NCI-H748 treated with DMSO at 0.1 percent for 48 hours (cell line): ENCODE measurements at places on chromosomes 5 and 9.

DNA sequence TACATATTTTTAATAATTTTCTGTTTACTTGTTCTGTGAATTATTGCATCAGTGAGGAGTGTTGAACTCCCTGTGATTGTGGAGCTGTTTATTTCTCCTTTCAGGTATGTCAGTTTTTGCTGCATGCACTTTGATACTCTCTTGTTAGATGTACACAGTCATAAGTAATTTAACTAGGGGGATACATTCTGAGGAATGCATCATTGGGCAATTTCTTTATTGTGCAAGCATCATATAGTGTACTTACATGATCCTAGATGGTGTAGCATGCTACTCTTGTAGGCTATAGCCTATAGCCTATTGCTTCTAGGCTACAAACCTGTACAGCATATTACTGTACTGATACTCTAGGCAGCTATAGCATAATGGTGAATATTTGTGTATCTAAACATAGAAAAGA lies 9.5 kb downstream of the DENND4C start:
- no peak for DNase-seq

DNA sequence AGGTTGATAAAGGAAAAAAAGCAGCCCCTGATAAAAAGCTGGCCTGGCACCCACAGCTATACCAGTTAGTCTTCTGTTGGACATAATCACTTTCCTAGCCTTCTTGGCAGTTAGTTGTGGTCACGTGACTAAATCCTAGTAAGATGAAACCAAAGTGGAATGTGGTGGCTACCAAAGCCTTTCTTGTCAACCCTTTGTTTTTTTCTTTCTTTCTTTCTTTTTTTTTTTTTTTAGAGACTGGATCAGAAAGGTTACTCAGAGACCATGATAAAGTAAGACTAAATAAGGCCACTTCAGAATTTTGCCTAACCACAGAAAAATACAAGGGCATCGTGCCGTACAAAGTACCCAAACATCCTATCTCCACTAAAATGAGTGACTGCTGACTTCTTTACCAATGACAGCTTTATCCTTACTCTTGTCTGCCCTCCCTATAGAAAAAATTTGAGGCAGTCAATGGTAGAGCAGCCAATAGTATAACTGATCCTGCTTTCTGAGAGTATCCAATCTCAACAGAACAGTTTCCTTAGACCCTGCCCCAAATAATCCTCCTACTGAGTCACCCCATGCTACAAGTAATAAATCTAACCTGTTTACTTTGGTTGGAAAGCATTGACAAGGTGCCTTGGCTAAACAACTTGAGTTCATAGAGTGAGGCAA lies 14.2 kb upstream of the KIF27 start:
- no peak for DNase-seq

- no peak for DNase-seq
Observed at GRCh38 chr5:107285772-107286171, 385.0 kb downstream of the EFNA5 start.

DNA sequence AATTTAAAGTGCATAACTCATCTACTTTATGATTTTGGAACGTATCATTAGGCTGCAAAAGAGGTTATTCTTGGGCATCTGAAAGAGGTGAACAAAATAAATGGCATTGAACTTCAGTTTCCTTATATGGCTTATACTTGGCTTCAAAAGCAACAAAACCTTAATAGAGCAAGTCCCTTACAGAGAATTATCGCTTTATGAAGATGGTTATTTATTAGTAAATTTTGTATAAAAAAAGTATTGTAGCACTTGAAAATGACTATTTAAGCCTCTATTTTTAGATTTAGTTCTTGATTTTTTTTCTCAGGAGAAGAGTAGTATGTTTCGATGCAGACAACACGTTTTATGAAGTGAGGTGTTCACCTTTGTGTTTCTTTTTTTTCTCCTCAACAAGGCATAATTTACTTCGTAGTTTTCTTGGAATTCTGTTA lies 2.0 kb downstream of the ERBIN start:
- no peak for DNase-seq

GRCh38 chr9:120456218-120456617 lies 123.7 kb downstream of the CDK5RAP2 start:
- DNase-seq, result no peak

- DNase-seq, result no peak
Observed at GRCh38 chr9:642014-642413, 199.5 kb upstream of the DMRT1 start.

DNA sequence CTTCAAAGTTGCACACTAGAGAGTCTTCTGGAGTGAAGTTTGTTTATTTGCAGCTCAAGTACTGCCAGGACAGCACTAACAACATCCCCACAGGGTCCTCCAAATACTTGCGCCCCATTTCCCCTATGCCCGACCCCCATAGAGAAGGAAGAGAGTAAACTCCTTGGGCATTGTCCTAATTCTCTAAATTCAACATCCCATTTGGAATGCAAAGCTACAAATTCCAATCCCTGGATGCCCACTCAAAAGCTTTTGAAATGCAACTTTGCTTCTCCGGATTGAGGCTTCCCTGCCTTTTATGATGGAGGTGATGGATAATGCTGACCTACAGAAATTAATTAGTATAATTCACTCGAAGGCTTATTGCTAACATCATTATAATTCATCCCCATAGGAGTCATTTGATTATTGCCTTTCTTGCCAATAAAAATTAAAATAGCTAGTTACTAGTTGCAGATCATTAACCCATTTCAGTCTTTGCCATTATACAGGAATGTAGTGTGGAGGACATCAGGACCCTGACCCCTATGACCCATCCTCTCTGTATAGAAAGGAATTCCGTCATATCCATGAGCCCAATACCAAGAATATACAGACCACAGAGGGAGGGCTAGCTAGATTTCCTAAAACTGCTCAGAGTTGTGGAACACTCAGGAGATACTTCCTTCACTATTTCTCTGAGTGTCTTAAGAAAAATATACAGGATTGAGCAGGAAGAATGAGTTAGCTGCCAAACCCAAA lies 277.6 kb downstream of the ZNF608 start:
- DNase-seq, result no peak

GRCh38 chr5:125269926-125270325 lies 523.5 kb upstream of the ZNF608 start:
- DNase-seq, result peak; percentile 60

DNA sequence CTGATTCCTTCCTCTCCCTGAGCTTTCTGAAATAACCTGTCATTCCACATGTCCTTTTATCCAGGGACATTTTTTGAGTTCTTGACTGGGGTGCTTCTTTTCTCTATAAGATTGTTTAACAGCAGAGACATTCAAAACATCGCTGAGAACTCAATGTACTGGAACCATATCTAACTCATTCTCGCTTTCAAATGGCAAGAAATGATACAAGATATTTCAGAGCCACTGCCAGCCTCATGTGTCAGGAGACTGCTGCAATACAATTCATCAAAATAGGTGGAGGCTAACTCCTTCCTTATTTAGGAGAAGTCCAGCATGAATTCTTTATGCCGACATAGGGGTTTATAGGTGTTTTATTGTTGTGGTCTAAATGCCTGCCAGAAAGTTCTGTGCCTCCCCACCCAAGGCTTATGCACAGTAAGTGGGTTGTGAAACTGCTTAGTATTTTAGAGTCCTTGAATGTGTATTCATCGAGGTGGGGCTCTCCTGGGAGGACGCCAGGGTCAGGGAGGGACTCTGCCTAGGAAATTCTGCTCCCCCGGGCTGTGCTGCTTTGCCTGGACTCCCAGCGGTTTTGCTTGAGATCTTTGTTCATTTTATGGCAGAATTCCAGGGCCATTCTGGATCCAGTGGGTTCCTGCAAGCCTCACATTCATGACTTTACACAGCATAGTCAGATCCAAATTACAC lies 53.9 kb downstream of the ZNF474 start:
- no peak for DNase-seq

GRCh38 chr5:179819296-179820126 lies 1.2 kb upstream of the SQSTM1 start:
- DNase-seq, result no peak

GRCh38 chr5:117888688-117889087 lies 1099.7 kb downstream of the DTWD2 start:
- DNase-seq, result no peak

DNA sequence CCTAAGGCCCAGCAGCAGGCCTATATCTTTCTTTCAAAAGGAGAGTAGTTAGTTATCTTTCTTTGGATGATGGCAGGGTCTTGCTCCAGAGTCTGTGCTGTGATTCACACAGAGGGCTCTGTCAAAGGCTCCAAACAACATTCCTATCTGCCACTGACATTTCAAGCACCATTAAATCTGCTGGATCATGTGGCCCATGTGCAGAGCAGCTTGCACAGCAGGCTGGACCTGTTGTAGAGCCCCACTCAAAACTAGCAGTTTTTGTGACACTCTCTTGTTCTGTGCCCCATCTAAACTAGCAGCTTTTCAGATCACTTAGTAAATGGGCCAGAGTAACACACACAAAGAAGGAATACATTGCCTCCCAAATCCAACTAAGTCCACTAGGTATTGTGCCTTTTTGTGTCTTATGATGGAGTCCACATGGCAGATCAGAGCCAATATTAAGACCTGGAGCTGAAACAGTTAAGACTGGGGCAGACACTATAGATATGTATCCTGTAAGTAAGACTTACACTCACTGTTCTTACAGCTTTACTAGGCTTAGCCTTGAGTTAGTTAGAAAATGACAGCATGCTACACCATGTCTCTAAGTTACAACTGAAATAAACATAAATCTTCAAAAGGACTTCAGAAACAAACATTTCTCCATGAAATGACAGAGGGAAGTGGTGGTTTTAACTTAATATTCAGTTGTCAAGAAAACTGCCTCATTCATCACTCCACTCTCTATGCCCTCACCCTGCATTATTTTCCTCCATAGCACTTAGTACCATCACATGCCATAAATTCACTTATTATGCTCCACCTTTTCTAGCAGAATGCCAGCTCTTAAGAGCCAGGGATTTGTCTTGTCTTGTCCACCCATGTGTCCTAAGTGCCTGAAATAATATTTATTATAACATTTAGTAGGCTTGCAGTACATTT lies 400.9 kb downstream of the RAB3C start:
- DNase-seq, result no peak

GRCh38 chr9:93962561-93963440 lies 7.6 kb upstream of the BARX1 start:
- peak; percentile 85 for DNase-seq

- DNase-seq, result peak; percentile 24
Observed at GRCh38 chr5:59673438-59674058, 220.0 kb downstream of the PDE4D start.

DNA sequence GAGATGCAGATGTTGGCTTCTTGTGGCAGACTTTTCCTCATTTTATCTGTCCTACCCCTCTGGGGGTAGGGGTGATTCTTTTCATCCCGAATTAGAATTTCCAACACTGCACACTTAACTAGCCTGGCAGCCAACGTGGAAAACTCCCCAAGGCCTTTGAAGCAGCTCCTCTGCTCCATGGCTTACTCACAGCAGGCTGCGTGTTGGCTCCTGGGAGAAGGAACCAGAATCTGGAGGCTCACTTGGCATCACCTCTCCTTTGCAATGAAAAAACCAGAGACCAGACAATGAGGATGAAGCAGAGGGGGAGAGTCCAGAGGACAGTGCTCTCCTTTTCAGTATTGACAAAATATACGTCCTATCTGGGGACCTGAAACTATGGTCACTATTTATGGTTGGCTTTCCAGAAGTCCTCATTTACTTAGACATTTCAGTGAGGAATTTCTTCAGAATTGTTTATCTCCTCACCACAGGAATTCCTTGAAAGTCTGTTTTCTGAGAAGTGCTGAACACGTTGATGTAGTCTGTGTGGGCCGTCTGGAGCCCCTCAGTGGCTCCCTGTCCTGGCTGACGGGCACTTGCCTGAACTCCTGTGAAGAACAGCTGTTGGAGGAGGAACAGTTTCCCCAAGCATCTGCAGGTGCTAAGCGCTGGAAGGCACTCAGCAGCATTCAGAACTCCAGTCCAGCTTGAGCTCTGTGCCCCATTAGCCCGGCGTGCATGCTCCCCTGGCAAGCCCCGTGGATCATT lies 231.3 kb downstream of the RFK start:
- no peak for DNase-seq

- no peak for DNase-seq
Observed at GRCh38 chr5:13649656-13650055, 294.8 kb downstream of the DNAH5 start.

DNA sequence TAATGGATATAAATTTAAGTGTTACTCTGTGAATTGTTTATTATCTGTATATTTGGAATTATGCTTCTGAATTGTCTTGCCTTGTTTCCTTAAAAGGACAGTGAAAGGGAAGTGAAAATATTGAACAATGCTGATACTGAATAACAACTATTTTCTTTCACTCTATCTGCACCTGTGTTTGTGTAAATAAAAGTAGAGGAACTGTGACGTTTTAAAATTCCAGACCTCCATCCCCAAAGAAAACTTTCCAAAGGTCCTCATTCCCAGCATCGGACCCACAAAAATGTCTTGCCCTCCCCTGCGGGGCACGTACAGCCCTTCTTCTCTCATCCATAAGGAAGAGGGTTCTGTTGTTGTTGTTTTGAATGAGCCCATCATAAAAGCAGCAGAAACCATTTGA lies 100.0 kb downstream of the NLN start:
- DNase-seq, result no peak

- DNase-seq, result no peak
Observed at GRCh38 chr5:112696786-112697185, 40.9 kb upstream of the APC start.

DNA sequence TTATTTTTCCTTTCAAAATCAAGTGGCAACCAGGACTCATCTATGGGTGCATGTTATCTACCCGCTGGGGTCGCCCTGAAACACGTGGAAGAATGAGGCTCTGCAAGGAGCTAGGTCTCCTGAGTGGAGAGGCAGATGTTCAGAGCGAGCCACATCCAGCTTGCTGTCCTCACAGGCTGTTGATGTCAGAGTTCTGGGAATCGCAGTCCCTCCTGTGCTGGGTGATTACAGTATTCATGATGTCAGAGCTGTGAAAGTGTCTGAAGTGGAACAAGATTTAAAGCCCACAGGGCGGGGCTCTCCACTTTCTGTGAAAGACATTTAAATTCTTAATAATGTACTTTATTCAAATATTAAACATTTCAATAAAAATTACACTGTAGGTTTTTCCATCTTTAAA lies 24.4 kb upstream of the LMX1B start:
- DNase-seq, result no peak

GRCh38 chr5:119355685-119356611 lies at the start of gene TNFAIP8:
Gene TNFAIP8 (plus strand): TSS chr5:119356019. CDS start chr5:119356091, 72 bp downstream.
- DNase-seq, result no peak

DNA sequence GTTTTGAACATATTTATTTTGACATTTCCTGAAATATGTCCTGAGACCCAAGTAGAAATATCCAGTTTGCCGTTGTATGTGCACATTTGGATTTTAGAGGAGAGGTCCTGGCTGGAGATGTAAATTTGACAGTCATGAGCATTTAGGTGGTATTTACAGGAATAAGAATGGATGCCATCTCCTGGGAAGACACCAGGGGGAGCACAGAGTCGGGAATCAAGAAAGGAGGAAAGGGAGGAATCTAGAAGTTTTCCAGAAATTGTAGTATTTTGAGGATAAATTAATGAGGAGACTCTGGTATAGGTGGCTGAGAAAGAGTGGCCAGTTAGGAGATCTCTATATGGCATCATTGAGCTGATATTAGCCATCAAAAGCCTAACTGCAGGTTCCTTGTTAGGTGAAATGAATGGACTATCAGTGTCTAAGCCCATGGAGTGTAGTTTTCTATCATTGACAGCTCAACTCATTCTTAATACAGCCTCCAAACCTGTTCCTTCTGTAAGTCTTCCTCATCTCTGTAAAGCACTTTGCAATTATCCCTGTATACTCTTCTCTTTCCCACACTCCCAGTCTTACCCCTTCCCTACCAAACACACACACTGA lies 7.2 kb downstream of the GAPT start:
- DNase-seq, result peak; percentile 18
